Left cardiac atrium (tissue), 4 donors: ENCODE measurements at places on chromosomes 13 and 19. TPM values are rescaled to one million over a fixed set of nuclear protein-coding genes. Genes with fewer than 3 reads are reported as not detected.

NDUFS7 gene
- total RNA-seq = 267 TPM

ZIC5 gene
- total RNA-seq = not detected

MICOS13 gene
- total RNA-seq = 127 TPM

OR7A5 gene
- total RNA-seq = not detected

ERICH4 gene
- not detected for total RNA-seq

STOML3 gene
- total RNA-seq = not detected

ZNF497 gene
- total RNA-seq = 0.41 TPM

OSCAR gene
- 1.4 TPM for total RNA-seq

IGFL3 gene
- not detected for total RNA-seq

ANO8 gene
- 10.0 TPM for total RNA-seq

DNA sequence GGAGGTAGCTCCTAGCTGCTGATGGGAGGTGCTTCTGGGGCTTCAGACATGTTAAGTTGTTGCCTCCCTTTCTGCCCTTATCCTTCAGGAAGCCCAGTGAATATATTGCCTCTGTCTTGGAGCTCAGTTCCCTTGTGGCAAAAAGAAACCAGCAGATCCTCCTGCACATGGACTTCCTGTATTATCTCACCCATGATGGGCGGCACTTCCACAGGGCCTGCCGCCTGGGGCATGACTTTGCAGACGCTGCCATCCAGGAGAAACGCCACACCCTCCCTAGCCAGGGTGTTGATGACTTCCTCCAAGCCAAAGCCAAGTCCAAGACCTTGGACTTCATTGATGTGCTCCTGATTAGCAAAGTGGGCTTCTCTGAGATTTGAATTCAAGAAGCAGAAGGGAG is 6.0 kb upstream of the CYP4F12 start:
- DNase-seq = no peak

DNA sequence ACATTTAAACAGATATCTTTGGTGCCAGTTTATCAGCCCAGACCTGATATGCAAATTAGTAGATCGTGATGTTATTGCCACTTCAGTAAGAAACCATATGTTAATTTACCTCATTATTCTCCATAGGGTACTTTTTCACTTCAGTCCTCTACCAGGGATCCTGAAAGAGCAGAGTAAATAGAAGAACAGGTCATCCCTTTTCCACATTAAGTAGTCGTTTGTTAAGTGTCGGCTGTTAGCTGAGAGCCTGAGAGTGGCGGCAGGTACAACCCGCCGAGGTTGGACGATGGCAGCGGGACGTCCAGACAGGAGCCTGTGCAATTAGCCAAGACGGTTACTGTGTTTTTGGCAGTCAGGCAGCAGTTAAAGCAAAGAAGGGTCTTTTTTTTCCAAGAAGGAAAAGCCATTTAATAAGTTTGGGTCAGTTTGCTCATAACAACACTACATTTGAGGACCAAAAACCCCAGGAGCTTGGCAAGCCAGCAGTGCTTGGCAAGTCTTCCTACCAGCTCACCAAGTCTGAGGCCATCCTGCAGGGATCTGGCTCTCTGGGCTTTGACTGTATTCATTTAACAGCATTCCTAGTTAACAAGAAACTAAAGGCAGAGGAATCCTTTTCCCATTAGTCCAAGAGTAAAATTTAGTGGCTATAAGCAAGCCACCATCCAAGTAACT is 231.8 kb downstream of the SHISA2 start:
- no peak for DNase-seq

DNA sequence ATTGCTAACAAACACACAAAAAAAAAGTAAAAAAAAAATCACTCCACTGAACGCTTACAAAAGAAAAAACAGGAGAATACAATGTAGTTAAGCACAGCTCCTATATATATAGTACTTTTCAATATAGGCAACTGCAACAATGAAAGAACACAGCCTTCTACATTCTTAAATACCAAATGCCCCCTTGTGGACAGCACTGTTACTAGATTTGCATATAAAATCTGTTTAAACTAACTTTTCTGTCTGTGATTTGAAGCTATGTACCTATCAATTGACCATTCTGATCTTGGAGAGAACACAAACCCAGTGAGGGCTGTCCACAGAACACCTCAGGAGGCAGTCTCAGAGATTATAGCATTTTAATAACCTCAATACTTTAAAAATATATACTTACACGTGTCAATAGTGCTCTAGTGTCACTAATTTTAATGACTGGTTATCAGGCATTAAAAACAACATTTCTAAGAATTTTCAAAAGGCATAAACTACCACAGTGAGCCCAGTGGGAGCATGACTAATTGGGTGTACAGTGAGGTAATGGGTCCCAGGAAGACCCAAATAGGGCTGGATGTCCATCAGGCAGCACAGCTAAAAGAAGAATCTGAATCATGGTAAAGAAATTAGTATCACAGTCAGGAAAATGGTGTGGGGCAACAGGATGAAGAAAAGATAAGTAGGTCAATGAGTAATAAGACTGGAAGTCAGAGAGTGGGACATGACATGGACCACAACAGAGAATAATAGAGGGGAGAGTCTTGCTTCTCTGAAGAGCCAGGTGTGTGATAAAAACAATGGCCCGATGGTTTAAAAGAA is 22.2 kb downstream of the CCDC169 start:
- DNase-seq = no peak

GRCh38 chr19:32498648-32499200 is 82.3 kb upstream of the PDCD5 start:
- DNase-seq = no peak

- peak; percentile 34 for DNase-seq
Measured at GRCh38 chr19:14375582-14376291, 5.5 kb upstream of the ADGRE5 start.

DNA sequence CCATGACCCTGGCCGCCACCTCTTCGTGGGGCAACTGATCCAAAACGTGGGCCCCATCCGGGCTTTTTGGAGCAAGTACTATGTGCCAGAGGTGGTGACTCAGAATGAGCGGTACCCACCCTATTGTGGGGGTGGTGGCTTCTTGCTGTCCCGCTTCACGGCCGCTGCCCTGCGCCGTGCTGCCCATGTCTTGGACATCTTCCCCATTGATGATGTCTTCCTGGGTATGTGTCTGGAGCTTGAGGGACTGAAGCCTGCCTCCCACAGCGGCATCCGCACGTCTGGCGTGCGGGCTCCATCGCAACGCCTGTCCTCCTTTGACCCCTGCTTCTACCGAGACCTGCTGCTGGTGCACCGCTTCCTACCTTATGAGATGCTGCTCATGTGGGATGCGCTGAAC is 9.6 kb downstream of the INSL3 start:
- DNase-seq = no peak

GRCh38 chr13:100125946-100126345 is 37.1 kb downstream of the PCCA start:
- no peak for DNase-seq

- DNase-seq = peak; percentile 45
Measured at GRCh38 chr19:11737964-11738745, 591 bp downstream of the ZNF823 start.

DNA sequence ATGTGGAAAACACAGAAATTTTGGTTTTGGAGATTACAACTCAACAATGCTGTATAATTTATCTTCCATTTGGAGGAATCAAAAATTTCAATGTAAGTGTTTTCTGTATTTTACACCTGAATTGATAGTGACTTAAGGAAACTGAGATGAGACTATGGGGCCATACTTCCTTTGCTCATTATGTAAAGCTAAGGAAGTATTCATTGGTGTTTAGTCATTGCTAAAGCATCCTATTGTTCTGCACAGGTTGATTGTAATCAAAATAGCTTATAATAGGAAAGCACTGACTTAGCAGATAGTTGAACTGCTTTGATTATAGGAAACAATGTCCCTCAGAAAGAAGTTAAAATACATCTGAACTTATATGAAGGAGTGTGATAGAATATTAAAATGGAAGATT is 244.4 kb upstream of the SLITRK5 start:
- no peak for DNase-seq

DNA sequence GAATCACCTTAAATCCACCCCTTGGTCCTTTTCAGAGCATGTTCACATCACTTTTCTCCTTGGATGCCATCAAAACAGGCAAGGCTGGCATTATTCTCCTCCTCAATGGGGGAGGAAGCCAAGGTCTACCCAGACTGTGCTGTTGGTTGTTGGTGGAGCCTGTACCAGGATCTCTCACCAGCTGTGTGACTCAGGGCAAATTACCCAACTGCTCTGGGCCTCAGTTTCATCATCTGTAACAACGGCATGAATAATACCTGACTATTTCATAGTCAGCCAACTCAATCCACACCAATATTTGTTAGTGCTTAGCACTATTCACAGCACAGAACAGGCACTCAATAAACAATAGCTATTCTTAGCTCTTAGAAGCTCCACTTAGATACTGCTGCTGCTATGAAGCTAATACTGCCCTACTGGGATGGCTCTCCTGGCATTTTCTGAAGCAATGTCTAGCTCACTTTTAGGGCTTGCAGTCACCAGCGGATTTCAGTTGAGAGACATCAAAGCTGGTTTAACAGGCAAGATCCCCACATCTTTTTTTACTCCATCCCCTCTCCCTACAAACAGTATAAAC is 116.9 kb downstream of the CCNA1 start:
- no peak for DNase-seq

- no peak for DNase-seq
Measured at GRCh38 chr19:3270902-3271301, 46.4 kb downstream of the CELF5 start.

DNA sequence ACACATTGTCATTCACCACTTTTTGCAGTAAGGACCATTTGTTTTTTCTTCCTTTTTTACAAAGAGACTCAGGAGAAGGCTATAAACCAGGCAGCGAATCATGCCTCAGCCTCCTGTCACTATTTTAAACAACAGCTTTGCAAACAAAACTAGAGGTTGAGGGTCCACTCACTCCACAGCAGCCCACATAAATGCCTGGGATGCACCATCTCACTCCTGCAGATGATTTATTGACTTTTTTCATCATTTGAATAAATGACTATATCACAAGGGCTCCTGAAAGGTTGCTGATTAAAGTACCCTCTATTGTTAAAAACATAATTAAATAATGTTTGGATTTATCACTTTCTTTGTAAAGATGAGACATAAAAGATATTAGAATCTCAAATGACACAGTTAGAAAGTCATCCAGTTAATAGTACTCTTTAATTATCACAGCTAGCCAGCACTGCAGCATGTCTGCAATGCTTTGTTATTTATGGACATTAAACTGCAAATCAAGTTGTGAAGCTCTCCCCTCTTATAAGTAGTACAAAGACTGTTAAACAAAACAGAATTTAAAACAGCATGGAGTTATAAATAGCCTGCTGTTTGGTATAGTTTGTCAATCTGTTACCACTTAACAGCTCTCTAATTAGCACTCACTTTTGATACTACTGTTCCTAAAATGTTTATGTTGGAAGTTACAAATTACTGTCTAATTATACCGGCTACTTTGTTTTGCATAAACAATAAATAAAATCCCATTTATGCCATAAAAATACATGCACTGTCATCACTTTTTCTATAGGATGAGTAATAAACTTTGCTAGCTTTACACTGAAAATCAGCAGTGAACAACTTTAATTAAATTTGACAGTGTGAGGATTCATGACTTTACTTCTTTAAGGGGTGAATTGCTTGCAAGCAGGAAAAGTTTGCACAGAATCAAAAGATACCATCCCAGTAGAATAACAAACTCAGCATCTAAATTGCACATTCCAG is 853.2 kb downstream of the UQCRFS1 start:
- no peak for DNase-seq

GRCh38 chr19:18601875-18602274 is 4.7 kb downstream of the CRLF1 start:
- no peak for DNase-seq

DNA sequence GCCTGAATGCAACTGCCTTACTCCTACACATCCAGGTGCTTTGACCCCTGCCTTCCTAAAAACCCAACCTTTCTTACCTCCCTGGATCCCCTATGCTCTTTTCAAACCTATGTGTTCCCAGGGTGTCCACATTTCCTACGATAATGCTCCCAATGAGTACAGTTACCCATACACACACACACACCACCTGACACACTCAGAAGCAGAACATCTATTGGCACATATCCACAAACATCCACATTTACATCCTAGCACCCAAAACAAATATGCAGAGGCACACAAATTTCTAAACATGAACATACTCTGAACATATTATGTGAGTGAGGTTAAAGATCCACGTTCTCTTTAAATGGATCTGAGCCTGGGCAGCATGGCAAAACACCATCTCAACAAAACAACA is 22.4 kb upstream of the PLAUR start:
- DNase-seq = no peak

- no peak for DNase-seq
Measured at GRCh38 chr13:59710996-59711701, 452.6 kb downstream of the DIAPH3 start.

GRCh38 chr13:94988654-94989053 is 276.3 kb upstream of the SOX21 start:
- DNase-seq = no peak

DNA sequence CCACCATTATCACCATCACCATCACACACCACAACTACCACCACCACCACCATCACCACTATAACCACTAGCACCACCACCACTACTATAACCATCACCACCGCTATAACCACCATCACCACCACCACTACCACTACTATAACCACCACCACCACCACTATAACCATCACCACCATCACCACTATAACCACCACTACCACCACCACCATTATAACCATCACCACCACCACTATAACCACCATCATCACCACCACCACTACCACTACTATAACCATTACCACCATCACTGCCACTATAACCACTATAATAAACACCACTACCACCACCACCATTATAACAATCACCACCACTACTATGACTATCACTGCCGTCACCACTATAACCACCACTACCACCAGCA is 173.2 kb downstream of the DCLK1 start:
- DNase-seq = no peak

- peak; percentile 35 for DNase-seq
Measured at GRCh38 chr13:27712421-27712820, 79.9 kb upstream of the GSX1 start.

- no peak for DNase-seq
Measured at GRCh38 chr13:33785384-33785783, 32.6 kb upstream of the RFC3 start.

DNA sequence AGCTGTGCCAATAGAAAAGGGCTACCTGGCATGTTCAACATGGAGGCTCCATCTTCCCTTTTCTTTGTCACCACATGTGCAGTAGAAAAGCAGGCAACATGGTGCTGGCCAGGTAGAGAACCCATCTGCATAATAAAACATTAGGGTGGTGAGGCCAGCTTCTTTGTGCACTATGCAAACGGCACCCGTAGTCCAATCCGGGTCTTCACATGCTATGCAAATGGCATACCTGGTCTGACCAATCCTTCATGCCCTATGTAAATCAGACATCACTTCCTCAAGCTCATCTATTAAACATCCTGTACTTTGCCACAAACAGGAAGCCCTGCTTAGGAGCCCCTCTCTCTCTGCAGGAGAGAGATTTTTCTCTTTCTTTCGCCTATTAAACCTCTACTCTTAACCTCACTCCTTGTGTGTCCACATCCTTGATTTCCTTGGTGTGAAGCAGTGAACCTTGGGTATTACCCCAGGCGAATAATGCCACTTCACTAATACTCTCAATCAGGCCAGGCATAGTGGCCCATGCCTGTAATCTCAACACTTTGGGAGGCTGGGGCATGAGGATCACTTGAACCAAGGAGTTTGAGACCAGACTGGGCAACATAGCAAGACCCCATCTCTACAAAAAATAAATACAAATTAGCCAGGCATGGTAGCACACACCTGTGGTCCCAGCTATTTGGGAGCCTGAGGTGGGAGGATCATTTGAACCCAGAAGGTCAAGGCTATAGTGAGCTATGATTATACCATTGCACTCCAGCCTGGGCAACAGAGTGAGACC is 111.3 kb upstream of the MRI1 start:
- DNase-seq = no peak

GRCh38 chr19:42132851-42133528 is 744 bp upstream of the POU2F2 start:
- peak; percentile 64 for DNase-seq
